ENCODE measurements at places on chromosomes 6 and 20.

DNA sequence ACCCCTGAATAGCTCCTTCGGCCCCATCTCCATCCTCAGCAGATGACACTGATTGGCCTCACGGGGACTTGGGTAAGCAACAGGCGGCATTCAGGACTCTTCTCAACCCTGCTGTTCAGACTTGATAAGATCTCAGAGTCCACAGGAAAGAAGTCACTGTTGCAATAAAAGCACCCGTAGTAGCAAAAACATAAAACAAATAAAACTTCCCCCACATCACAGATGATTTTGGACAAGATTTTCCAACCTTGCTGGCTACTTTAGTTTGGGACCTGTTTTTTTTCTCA is 17.1 kb upstream of the C20orf144 start:
- no peak for DNase-seq

- no peak for DNase-seq
These were observed 94.6 kb downstream of the BANF2 start for GRCh38 chr20:17794400-17794799.

GRCh38 chr20:44454306-44454963 is 21.2 kb upstream of the TTPAL start:
- DNase-seq: no peak

DNA sequence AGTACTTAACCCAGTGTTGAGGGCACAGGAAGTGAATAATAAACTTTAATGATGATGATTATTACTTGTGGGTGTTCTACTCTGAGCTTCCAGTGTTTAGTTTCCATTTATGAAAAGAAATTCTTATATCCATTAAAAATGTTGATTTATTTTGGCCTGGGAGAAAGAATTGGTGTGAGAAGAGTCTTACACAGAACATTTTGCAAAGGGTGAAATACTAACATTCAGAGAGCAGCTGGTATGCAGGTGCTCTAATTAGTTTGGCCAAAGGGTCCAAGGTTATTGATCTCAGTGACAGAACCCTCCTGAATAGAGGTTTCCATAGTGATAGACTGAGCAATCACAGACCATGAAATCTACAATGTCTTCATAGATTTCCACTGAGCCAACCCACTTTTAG is 4.4 kb downstream of the OSER1 start:
- DNase-seq: no peak

GRCh38 chr6:45655745-45656476 is 278.2 kb upstream of the SUPT3H start:
- DNase-seq: no peak

Data from AML-193 (cell line).